ENCODE measurements at places on chromosomes 13 and 19.

DNA sequence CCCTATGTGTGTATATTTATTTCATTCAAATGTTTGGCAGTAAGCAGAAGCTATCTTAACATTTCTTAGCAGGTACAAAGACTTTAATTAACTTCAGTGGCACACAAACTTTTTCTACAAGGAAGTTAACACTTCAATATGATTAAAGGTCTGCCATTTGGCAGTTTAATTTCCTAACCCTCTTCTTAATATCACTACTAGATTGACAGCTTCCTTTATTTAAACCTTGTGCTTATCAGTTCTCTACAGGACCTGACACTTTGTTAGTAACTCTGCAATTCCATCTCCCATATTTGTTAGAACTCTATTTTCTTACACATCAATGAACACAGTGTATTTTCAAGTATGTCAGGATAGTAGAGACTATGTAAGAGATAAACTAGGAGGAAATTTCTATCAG lies 152.4 kb upstream of the ATXN8OS start:
- DNase-seq = no peak

DNA sequence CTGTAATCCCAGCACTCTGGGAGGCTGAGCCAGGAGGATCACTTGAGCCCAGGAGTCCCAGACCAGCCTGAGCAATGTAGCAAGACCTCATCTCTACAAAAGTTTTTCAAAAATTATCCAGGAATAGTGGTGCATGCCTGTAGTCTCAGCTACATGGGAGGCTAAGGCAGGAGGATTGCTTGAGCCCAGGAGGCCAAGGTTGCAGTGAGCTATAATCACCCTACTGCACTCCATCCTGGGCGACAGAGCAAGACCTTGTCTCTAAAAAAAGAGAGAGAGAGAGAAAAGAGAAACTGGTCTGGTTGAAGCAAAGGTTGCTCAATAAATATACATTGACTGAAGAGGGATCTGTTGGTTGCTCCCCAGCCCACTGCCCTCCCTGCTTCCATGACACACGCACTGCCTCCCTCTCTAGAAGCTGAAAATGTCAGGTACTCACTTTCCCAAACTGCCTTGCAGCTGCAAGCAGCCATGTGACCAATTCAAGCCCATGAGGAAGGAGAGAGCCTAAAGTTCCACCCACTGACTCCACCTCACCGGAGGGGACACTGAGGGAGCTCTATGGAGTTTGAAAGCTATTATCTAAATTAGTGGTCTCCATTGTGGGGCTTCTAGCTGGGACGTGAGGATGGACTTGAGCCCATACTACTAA lies 14.0 kb downstream of the CEACAM16 start:
- DNase-seq = no peak

- DNase-seq = no peak
These were observed 226.4 kb downstream of the SUCLA2 start for GRCh38 chr13:47774671-47774994.

GRCh38 chr19:56086671-56087430 lies 34.2 kb downstream of the ZNF787 start:
- no peak for DNase-seq

DNA sequence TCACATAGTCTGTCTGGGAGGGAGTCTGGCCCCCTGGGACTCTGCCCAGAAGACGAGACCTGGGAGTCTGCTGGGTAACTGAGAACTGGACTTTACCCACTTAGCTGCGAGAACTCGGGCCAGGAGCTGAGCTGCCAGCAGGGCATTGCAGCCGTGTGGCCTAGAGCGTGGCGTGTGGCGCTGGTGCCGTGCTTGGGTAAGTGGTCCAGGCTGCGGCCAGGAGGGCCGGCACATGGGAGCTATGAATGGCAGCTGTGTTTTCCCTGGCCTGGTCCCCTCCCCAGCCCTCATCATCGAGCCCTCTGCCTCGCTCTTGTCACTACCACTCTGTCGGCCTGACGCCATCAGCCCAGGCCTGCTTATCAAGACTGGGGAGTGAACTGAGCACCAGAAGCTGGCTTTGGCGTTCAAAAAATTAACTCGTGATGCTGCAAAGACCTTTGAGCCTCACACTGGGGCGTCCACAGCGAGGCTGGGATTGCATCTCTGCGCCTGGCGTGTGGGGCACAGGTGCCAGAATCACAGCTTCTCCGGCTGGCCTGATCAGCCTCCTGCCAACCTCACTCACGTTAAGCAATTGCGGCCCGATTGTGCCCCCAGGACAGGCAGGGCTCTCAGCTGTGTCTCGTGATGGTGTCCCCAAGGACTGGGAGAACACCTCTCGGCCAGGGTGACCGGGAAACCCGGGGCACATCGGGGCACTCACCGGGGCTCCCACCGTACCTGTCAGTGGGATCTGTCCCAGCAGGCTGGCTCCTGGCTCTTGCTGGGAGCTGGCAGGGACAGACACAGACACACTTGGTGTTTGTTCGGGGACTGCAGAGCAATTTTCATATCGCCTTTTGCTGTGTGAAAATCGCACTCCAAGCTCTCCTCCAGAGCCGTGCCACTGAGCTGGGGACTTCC lies 85.9 kb downstream of the KDM4B start:
- no peak for DNase-seq

- DNase-seq = no peak
These were observed 3.5 kb upstream of the SBNO2 start for GRCh38 chr19:1177322-1178114.

DNA sequence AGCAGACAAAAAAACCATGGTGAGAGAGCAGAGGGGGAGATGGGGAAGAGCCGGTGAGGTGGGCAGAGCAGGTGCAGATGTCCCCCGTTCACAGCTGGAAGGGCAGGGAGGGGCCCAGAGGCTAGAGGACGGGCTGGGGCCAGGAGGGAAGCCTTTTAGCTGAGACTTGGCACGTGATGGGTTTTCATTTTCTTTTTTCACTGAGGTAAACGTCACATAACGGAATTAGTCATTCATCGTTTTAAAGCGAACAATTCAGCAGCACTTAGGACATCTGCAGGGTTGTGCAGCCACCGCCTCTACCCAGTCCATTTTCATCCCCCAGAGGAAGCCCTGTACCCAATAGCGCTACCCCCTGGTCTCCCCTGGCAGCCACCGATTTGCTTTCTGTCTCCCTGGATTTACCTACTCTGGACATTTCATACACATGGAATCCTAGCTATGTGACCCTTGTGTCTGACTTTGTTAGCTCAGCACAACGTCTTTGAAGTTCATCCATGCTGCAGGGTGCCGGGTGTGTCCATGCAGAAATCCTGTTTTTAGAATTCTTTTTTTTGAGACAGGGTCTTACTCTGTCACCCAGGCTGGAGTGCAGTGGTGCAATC lies 16.0 kb upstream of the EMC10 start:
- no peak for DNase-seq

GRCh38 chr19:17938092-17938845 lies 5.5 kb downstream of the CCDC124 start:
- no peak for DNase-seq

DNA sequence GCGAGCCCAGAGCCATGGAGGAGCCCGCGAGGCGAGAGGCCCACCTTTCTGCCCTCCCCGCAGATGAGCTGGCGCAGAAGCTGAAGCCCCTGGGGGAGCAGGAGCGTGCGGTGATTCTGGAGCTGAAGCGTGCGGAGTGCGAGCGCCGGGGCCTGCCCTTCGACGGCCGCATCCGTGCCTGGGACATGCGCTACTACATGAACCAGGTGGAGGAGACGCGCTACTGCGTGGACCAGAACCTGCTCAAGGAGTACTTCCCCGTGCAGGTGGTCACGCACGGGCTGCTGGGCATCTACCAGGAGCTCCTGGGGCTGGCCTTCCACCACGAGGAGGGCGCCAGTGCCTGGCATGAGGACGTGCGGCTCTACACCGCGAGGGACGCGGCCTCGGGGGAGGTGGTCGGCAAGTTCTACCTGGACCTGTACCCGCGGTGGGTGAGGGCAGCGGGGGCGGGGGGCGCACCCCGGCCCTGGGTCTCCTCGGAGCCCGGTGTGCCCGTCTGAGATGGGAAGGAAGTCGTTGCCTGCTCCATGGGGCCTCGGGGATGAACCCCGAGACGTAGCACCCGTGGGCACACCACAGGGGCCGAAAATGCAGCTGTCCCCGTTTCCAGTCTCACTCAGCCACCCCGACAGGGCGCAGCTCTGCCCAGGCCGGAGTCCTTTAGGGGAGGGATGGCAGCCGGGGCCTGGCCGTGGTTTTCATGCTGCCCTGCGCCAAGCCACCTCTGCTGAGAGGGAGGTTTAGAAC lies 12.1 kb upstream of the ZNF554 start:
- DNase-seq = no peak

DNA sequence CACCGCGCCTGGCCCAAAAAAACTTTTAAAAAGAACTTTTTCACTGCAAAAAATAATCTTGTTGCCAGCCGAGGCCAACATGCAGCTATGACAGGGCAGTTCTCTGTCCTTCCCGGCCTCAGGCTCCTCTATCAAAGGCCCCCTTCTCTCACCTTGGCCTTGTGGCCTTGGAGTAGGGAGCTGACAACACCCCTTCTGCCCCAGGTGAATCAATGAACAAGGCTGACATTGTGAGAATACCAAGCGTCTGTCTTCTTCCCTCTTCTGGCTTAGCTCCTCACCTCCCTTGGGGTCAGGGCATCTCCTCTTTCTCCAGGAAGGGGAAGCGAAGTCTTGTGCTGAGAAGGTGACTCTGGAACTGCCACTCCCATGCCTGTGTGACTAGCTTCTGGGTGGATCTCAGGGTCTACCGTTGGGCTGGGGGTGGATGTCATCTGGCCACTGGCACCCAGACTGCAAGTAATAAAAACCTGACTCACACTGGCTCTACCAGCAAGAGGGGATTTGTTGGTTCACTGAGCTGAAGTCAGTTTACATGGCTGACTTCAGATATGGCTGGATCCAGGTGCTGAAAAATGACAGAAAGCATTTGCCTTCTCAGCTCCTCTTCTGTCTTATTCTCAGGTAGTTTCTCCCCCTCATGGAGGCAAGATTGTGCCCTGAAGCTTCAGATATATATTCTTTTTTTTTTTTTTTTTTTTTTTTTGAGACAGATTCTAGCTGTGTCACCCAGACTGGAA lies 6.3 kb downstream of the C19orf38 start:
- DNase-seq = no peak

DNA sequence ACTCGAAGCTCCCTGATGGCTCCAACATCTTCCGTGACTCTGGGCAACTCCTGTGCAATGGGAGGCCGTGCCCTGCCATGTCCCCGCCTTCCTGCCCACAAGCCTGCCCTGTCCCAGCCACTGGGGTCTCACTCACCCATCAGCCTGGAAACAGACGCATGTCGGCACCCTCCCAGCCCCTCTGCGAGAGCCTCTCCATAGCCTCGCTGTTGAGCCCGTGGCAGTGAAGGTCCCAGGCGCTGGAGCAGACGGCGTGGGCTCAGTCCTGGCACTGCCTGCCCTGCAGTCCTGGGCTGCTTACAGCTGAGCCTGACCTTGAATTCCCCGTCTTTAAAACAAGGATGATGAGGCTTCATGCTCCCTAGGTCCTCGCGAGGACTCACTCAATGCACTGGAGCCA lies 37.0 kb downstream of the MCF2L start:
- no peak for DNase-seq

DNA sequence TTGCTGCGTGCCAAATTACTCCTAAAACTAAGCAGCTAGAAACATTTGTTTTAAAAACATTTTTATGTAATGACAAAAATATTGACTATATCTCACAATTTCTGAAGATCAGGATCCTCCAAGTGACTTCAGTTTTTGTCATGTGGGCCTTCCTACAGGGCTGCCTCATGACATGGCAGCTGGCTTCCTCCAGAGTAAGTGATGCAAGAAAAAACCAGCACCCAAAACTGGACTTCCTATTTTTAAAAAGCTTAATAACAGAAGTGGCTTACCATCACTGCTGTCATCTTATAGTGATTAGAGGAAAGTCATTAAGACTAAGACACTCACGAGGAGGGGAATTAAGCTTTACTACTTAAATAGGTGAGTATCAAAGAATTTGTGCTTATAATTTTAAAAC lies 681.7 kb downstream of the PCDH17 start:
- no peak for DNase-seq

DNA sequence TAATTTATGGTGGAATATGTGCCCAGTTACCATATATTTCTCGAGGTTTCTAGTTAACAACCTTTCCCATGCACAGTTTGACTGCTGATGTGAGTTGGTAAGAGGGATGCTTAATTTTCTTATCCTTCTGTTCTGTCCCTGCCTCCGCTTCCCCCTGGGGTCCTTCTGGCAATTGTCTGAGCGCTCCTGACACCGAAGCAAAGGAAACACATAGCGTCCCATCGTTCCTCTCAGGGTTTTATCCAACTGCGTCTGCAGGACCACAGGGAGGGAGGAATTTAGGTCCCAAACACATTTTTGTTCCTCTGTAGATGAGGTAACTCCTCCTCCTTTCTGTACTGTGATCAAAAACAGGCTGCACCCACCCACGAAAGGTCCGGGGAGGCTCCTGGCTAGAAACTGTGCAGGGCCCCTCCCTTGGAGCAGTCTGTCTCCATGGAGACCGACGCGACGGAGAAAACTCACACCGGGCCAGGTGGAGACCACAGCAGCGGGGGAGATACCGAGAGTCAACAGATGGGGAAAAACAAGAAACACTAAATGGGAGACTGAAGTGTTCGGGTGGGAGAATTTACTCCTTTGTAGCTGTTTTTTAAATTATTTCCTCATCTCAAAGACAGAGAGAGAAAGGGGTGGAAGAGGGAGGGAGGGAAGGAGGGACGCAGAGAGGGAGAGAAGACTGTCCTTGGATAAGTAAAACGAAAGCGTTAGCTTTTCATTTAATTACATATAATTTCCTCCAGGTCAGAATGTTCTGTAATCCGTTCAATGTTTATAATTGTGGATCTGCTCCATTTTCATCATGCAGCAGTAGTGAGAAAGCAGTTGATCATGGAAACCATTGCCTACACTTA lies 191.8 kb upstream of the NBEA start:
- no peak for DNase-seq

DNA sequence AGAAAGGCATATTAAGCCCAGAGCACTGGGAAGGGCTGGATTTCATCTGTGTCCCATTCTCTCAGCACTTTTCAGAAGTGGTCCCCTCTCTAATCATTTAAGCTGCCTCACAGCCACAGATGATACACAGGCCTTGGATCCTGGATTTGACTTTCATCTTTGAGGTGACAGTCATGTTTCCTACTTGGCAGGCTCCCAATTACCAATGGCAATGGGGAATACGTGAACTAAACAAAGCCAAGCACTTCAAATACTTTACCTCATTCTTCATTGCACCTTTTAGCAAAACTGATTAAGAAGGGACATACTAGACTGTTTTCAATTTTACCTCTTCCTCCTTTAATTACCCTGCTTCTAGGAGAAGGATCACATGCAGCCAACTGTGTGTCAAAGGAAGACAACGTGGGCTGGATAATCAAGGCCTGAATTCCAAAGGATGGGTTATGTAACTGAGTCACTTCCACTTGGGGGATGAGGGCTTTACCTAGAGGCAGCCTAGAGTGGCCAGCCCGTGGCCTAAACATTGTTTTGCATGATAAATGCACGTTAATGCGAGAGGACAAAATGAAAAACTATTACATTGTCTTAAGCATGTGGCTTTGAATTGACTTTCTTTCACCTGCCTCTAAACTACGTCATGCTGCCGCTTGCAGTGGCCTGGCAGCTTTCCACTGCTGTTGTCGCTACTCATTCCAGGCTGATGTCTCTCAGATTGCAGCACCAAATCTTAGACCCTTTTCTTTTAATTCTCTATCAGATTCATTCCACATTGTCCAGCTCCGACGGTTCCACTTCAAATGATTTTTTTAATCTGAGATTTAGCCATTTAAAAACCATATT lies 95.0 kb downstream of the KCTD12 start:
- no peak for DNase-seq
